ENCODE measurements at places on chromosomes 1 and 21.

GRCh38 chr1:165387961-165388360 is 31.4 kb upstream of the LMX1A start:
- no peak for DNase-seq

- no peak for DNase-seq
These were observed 4.0 kb upstream of the DMRTA2 start for GRCh38 chr1:50427086-50427817.

- no peak for DNase-seq
These were observed 57.4 kb upstream of the CITED4 start for GRCh38 chr1:40919475-40920011.

- no peak for DNase-seq
These were observed 5.1 kb downstream of the LMO4 start for GRCh38 chr1:87333692-87334347.

GRCh38 chr21:34865400-34866241 is 183.5 kb downstream of the RUNX1 start:
- no peak for DNase-seq

- DNase-seq, result peak; percentile 18
These were observed 292.9 kb downstream of the PLPP3 start for GRCh38 chr1:56286506-56286905.

DNA sequence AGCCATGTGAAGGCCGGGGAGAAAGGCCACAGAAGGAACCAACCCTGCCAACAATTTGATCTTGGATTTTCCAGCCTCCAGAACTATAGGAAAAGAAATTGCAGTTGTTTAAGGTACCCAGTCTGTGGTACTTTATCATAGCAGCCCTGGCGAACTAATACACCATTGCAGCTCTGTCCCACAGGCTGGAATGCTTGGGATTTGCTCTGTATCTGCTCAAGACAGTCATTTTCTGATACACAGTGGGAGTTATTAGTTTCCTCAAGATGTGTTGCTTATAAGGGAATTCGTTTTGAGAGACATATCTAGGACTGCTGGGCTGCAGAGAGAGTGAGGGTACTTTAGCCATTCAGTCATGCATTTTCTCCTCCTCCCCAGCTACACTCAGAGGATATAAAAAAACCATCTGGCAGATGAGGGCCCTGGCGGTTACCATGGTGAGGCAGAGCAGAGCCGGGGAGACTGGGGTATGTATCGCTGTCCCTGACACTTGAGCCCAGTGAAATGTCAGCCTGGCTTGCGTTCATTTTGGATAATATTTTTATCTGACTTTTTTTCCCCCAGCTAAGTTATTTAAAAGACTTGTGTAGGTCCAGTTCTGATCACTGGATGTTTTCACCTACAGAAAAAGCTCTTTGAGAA is 104.6 kb downstream of the DIRAS3 start:
- no peak for DNase-seq

DNA sequence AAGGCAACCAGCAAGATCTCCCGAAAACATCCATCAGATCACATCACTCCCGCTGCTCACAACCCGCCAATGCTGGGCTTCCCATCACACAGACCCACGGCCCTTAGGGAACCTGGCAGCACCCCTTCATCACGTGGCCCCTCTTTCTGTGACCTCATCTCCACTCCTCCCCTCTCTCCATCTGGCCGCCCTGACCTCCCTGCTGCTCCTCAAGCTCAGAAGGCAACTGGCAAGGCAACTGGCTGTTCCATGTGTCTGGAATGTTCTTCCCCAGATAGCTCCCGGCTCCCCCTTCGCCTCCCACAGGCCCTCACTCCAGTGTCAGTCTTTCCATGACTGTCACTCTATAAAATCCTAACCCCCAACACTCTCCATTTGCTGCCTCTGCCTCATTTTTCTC is 113.0 kb upstream of the ERG start:
- DNase-seq, result no peak

DNA sequence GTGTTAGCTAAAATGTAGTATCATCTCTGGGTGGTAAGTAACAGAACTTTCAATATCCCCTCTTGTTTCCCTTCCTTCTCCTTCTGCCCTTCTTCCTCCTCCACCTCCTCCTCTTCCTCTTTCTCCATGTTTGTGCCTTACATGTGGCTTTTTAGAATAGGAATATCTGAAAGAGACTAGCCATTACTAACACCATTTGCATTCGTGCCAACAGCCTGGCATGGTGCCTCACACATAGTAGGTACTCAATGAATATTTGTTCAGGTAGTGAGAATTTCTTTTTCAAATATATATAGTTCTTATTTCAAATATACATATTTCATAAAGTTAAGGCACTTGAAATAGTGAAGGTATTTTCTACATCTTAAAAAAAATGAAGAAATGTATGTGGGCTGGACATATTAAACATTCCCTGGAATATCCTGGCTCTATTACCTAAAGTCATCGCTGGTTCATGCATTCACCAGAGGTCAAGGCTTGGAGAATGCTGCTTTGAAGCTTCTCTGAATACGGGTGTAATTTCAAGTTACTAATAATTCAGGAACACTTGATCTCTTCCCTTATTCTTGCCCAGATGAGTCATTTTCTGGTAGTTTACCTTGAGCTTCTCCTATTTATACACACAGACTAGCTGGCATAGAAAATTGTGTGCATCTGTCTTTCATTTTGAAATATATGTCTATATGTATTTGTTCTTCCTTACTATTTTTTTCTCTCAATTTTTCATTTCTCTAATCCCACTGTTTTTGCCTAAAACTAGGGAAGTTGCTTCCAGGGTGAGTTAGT is 319.4 kb downstream of the TGFB2 start:
- DNase-seq, result no peak

Measured in foreskin keratinocyte (primary cell).